ENCODE measurements at places on chromosomes 4 and X.
A peak's percentile ranks its signal among the peaks of the same experiment; 100 is the strongest.

- no peak for DNase-seq
Observed at GRCh38 chr4:41214825-41215146, 444 bp upstream of the APBB2 start.

DNA sequence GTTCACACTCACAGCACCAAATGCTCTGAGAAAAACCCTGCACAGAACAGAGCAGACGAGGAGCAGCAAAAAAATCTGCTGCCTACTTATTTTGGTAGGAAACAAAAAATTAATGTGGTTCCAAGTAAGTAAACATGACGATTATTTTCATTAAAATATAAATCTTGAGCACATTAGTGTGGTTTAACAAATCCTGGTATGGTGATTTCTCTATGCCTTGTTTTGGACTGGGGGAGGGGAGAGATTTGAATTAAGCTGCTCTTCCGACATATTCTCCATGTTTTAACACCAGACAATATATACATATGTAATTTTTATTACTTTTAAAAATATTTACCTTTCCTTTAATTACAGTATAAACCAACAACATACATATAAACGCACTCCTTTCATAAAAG, 1.8 kb downstream of the CAMK2D start:
- no peak for DNase-seq

- DNase-seq = no peak
Observed at GRCh38 chrX:1871887-1872286, 257.0 kb downstream of the ASMT start.

DNA sequence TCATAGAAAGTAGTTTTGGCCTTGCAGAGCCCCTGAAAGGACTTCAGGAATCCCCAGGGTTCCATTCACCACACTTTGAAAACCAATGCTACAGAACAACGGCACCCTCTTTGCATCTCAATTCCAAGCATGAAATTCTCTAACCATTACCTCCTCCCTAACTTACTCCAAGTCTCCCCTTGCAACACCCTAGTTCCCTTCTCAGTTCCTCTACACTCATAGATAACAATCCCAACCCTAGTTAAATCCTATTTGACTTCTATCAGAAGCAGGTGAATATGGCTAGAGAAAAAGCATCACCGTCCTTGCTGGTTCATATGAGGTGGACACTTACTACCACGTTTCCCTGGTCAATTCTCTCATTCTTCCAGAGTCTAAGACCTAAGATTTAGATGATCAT, 2.4 kb downstream of the RCHY1 start:
- no peak for DNase-seq

DNA sequence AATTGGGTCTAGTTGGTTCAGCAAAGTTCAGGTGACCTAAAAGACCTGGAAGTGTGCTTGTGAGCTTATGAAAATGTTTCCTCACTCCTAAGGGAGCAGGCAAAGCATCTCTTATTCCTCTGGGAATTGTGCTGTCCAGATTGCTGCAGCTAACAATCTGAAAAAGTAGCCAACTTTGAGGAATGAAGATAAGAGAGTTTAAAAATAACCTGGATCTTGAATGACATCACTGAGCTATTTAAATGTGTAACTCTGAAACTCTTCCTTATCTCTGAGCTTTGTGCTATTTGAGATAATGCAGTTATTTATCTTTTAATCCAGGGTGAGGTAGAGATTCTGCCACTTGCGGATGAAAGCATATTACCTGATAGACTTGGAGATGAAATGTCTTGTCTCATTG, 384.8 kb downstream of the PPP4R3C start:
- DNase-seq = no peak

- DNase-seq = no peak
Observed at GRCh38 chr4:20624793-20625374, 75.4 kb upstream of the PACRGL start.

DNA sequence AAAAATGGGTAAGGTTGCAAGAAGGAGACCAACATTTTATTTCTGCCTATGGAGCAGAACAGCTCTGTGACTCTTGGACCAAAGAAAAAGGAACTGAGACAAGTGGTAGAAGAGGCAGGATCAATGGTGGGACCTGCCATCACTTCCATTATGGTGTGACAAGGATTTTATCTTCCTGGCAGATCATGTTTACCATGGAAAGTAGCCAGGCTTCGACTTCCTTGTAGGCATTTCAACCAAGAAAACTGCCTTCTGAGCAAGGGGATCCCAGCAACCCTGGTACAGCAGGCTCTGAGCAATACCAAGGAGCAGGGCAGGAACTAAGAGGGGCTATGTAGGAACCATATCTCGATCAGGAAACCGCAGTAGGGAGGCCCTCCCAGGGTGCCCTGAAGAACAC, 317.4 kb downstream of the IQCM start:
- DNase-seq = no peak

DNA sequence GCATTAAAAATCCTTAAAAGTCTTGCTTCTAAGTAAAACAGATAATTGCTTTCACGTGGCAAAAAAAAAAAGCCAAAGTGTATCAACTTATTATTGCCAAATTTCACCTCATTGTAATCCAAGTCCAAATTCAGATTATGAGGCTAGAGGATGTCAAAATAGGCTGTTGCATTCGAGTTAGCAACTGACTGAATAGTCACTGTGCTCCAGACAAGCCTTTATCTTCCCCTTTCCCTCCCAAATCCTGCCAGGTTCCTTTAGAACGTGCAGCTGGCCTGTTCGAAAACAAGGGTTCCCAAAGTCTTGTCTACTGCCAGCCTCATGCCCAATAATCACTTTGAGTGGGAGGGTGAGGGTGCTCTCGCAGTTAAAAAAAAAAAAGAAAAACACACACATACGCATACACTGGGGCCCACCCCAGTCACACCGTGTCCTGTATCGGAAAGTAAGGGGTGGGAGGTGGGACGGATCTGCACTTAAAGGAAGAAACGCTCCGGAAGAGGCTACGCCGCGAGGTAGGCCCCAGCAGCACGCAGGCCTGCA, 603 bp downstream of the MAD2L1 start:
- DNase-seq = peak; percentile 10

DNA sequence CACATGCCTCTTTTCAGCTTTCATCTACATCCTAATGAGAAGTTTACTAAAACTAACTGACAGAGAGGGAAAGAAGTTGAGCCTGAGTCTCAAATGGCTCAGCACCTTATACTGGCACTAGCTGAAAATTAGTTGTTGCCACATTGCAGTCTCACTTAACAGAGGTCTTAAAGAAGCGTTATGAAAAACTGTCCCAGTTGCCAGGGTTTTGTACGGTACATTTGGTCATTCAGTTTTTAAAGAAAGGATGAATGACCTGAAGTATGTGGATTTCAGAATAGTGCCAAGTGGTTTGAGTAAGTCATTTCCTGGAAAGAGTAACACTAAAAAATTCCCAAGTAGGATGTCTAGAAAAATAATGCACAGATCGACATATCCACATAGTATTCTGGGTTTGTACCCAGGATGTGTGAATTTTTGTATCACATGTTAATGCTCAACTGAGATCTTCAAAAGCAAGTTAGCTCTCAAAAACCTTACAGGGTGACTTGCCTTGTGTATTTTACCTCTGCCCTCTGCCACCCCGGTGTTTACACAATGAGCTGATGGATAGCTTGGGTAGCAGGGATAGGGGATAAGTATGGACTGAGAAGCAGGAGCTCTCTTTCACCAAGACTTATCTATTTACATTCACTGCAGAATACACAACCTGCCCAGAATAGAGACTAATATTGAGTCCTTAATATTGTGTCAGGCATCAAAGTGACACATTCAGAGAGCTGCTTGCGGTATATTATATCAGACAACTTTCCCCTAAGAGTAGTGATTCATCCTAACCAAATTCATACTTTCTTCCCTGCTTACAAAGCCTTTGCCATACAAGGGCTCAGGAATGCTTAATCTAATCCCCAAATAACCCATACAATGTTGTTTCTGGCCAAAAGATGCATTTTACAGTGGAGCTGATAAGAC, 1075.7 kb upstream of the PABPC4L start:
- DNase-seq = no peak

- DNase-seq = no peak
Observed at GRCh38 chrX:9829308-9830267, 43.4 kb downstream of the SHROOM2 start.
